ENCODE measurements at places on chromosomes 7 and 10.

DNA sequence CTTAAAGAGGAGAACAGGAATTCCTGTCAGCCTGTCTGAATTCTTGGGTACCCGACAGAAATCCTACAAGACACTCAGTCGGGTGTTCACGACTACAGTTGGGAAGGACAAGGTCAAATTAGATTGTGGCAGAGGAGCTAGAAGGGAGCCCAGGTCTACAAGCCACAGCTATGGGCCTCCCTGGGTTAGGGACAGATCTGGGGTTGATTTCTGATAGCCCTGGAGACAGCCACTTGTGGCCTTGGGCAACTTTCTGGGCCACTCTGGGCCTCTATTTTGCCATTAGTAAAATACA lies 39.7 kb upstream of the ANTXRL start:
- DNase-seq: no peak

- DNase-seq: no peak
Observed at GRCh38 chr7:33926535-33926934, 21.2 kb downstream of the BMPER start.

DNA sequence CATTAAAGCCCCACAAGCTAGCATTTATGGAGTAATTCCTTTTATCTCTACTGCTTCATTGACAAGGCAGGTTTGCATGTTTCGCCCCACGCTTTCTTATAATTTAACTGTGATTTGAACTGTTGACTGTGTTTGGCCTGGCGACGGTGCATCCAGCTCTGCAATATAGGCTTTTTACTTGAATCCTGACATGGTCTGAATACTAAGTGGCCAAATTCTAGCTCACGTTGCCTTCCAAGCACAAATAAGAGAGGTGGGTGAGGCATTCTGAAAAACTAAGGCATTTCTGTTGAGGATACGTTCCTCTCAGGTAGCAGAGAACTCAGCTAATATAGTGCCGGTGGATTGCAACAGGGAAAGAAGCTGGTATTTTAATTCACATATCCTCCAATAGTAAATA lies 61.8 kb downstream of the NRP1 start:
- no peak for DNase-seq

DNA sequence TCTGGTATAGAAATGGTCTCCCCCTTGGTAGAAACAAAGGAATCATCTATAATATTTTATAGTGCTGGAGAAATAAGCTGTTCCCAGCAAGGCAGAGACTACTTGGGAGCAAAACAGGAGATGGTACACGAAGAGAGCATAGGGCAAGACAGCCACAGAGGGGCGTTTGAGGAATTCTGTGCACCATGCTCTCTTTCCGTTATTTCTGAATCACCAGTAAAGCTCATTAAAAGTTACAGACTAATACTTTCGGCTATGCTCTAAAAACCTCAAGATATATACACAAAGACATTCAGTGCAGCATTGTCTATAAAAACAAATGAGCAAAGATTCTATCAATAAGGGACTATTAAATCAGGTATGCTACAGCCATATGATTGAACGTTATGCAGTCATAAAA lies 68.5 kb upstream of the FHIP2A start:
- no peak for DNase-seq

DNA sequence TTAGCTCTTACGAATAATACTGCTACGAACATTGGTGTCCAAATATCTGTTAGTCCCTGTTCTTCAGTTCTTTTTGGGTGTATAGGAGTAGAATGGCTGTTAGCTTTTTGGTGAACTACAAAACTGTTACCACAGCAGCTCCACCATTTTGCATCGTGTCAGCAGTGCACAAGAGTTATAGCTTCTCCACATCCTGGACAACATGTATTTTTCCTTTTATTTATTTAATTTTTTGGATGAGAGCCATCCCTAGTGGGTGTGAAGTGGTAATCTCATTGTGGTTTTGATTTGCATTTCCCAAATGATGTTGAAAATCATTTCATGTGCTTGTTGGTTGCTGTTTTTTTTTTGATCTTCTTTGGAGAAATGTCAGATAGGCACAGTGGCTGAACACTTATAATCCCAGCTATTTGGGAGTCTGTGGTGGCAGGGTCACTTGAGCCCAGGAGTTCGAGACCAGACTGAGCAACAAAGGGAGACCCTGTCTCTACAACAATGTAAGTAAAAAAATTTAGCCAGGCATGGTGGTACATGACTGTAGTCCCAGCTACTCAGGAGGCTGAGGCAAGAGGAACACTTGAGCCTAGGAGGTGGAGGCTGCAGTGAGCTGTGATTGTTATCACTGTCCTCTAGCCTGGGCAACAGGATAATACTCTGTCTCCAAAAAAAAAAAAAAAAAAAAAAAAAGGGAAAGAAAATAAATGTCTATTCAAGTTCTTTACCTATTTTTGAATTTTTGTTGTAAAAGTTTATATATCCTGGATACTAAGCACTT lies 31.7 kb downstream of the TRIM24 start:
- DNase-seq: no peak

- DNase-seq: no peak
Observed at GRCh38 chr10:128052696-128053095, 73.5 kb downstream of the MKI67 start.

DNA sequence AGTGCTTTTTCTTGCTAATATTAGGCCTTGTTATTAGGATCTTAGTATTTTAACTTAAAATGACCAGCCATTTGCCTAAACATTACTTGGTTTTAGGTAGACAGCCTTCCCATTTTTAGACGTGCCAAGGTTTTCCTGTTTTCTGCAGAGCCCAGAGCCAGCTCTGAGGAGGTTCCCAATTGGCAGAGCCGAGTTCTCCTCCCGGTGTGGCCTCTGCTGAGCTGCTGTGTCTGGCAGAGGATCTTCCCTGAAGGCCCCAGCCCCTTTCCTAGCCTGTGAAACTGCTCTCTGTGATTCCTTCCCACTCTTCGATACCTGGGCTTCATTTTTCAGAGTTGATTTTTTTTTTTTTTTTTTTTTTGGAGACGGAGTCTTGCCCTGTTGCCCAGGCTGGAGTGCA lies 91.4 kb downstream of the EEPD1 start:
- DNase-seq: peak; percentile 48

GRCh38 chr7:1610678-1611302 lies 41.0 kb upstream of the PSMG3 start:
- no peak for DNase-seq

- no peak for DNase-seq
Observed at GRCh38 chr7:80719261-80719660, 80.8 kb downstream of the CD36 start.

GRCh38 chr7:145692237-145692950 lies 424.2 kb upstream of the CNTNAP2 start:
- DNase-seq: no peak

- no peak for DNase-seq
Observed at GRCh38 chr10:72241691-72242252, 25.7 kb upstream of the ASCC1 start.

DNA sequence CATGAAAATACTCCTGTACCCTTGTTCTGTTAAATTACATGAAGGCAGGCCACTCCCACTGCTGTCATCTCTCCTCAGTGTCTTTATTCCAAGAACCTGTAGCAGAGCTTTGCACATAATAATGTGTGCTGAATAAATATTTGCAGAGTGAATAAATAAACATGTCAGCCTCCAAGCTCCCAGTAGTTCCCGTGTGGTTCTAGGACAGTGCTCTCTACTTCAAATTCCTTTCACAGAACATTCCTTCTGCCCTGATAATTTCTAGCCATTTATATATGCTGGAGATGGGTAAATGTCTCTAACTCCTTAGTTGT lies 20.3 kb upstream of the HYAL4 start:
- DNase-seq: no peak

DNA sequence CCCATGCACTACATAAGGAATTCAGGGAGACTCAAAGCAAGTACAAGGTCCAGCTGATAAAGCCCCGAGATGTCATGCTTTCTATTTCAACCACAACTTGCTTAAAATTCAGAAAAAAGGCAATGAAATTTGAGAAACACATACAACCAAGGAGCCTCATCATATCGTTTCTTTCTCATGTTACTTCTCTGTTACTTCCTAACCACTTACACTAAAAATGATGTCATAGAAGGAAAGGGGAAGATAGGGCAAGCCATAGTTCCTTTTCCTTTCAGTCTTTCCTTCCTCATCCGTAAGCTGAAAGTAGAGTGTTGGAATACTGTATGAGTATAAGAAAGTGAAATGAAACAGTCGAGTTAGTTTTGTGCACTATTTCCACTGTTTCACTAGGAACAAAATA lies 27.9 kb upstream of the CDK14 start:
- DNase-seq: no peak

- DNase-seq: no peak
Observed at GRCh38 chr7:78742694-78743093, 710.8 kb downstream of the MAGI2 start.

DNA sequence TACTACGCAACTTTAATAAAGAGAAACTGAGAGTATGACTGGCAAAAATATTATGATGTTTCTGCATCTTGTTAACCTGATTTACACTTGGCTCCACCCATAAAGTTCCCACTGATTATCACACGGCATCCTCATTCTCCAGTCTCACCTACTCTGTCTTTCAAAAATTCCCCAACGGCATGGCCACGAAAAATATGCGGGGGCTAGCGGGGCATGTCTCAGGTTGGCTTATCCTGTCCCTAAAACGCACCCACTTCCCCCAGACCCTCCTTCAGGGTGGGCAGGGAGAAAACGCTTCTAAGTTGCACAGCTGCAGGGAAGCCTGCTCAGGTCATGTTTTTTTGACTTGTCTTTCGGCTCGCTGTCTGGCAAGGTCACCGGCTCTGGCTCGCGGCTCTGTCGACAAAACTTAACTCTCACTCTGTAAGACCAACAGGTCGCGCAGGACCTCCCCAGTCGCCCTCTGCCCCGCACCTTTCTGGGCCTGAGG lies 3.8 kb downstream of the CDK6 start:
- DNase-seq: no peak

DNA sequence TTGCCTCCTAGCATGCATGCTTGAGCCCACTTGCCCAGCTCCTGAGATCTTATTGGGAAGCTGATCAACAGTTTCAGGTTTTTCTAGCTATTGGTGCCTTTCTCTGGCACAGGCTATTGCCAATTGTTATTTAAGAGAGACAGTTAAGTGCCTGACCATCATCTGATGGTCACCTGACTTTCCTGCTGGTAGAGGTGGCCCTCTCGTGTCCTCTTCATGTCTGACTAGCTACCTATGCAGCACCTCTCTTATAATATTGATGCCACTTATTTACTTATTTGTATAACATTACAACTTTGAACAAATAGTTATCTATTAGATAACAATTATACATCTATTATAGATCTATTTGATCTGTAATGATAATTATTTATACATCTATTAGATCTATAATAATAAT lies 205.9 kb upstream of the SEMA3D start:
- no peak for DNase-seq

DNA sequence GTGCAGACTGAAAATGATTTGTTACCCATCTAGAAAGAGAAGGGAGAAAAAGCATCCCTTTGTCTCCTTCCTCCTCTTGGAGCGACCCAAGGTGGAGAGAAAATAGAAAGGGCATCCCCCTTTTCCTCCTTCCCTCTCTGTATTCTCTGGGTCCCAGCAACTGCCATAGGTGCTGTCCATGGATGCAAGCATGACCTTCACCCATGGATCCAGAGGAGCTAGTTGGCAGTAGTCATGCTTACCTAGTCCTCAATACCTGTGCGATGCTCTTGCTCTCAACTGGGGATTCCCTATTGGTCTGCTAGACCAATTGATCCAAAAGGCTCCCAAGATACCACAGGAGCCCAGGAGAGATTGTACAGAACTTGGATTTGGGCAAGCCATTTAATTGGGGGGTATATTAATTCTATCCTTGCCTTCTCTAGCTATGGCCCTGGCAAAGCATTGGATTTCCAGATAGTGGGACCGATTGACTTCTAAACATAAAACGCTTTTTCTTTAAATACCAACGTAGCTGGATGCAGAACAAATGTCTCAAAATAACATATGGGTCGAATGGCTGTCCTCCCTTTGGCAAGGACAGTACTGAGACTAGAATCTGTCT lies 547.8 kb upstream of the IGFBP3 start:
- DNase-seq: no peak

DNA sequence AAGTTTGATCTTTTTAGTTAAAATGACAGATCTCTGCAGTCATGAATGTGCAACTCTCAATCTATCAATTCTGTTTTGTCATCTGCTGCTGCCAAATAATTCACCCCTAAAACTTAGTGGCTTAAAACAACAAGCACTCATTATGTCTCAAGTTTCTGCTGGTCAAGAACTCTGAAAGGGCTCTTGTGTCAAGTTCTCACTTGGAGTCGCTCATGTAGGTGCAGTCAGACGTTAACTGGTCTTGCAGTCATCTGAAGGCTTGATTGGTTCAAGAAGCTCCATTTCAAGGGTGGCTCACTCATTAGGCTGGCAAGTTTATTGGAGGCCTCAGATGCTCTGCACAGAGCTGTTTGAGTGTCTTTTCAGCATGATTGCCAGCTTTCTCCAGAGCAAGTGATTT lies 28.5 kb upstream of the LRRC72 start:
- DNase-seq: no peak

DNA sequence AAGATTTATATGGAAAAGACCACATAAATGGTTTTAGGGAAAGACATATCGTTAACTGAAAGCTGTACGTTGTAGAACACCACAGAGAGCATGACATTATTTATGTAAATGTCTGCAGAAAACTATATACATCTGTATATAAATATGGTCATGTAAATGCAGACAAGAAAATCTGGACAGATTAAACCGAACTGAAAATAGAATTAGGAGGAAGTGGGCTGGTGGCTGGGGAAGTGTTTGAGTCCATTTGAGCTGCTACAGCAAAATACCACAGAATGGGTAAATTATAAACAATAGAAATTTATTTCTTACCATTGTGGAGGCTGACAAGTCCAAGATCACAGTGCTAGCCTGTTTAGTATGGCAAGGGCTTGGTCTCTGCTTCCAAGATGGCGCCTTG lies 56.3 kb upstream of the USP6NL start:
- DNase-seq: no peak

GRCh38 chr10:74156919-74157289 lies 5.9 kb downstream of the ADK start:
- DNase-seq: peak; percentile 54

DNA sequence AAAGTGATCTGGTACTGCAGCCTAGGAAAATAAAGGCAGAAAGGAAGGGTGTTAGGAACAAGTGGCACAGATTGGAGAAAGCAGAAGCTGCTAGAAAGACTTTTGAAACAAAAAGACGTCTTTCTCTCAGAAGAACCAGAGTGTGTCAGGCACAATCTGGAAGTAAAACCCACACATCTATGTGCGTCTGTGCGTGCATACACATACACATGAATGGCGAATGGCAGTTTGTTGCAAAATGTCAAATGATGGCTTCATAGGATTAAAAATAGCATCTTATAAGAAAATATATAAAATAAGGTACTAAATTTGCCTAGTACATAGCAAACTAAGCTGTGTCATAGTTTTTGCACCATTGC lies 246.3 kb downstream of the CDK14 start:
- no peak for DNase-seq

DNA sequence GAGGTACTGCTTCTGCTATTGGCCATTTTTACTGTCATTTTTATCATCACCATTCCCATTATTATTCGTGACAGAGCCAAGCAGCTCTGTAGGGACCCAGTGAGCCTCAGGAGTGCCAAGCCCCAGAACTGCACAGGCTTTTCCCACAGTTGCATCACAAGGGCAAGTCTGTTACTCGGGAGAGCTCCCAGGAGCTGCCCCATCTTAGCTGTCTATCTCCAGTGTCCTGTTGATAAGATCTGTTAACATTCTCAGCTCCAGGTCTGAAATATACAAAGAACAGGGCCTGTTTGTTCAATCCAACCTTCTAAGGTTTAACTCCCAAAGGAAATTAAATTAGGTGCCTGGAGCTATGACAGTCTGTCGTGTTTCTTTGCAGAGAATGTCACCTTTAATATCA lies 20.2 kb upstream of the TRIM8 start:
- no peak for DNase-seq
